CD14-positive monocyte (primary cell): ENCODE measurements at places on chromosomes 7 and 10. TPM values are rescaled to one million over a fixed set of nuclear protein-coding genes. Genes with fewer than 3 reads are reported as not detected.

- no peaks in the 10 kb centered on the region for H3K36me3 ChIP-seq
- H3K4me1 ChIP-seq: peaks cover 6% of the 10 kb centered on the region
- no peak overlapping the region for H3K4me3 ChIP-seq
Measured at GRCh38 chr7:112386619-112387018, 63.6 kb upstream of the IFRD1 start.

DNA sequence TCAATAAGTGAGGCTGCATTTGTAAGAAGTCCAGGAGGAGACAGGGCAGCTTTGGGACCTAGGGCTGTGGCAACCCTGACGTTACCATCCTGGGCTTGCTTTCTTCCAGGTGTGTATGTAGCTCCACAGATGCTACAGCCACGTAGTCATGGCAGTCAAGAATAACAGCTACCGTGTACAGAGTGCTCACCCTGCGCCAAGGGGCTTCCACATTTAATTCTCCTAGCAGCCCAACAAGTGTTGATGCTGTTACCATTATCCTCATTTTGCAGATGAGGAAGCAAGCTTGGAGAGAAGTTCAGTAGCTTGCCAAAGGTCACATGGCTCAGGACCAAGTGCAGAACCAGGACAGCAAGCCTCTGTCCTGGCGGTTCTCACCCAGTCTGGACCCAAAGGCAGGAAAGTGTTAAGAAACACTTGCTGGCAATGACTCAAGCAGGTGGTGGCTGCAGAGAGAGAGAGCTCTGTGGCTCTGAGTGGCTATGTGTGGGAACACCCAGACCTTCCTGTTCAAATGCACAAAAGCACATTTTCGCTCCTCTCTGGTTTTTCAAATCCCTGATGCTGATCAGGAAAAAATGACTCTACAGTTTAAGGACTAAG lies 89.8 kb downstream of the CREM start:
- no peaks in the 10 kb centered on the region for H3K27me3 ChIP-seq
- no peak overlapping the region for H3K4me3 ChIP-seq
- H3K36me3 ChIP-seq: no peaks in the 10 kb centered on the region

DNA sequence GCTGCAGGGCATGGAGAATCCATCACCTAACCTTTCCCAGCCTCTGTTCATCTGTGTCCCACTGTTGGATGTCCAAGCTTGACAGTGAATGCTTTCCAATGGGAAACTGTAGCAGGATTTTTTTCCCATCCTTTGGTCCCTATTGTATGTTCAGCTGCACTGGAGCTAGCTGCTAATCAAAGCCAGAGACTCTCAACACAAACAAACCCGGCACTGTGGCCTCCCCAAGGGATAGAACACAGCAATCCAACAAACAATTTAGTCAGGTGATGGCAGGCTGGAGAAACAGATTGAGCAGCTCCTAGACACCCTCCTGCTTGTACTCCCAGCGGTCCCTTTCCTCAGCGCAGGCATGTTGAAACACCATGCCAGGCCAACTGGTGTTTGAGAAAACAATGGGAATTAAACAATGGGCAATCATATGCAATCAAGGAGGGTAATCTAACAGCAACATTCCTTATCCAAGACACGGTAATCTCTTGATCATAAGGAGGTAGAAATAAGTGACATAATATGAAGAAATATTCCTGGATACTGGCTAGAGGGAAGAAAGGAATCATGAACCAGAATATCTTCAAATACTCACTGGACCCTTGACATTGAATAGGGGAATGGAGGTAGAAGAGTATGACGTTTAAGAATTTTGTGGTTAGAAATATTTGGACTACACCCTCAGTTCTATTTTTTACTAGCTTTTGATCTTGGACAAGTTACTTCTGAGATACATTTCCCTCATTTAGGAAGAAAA lies 15.0 kb downstream of the PTN start:
- no peaks in the 10 kb centered on the region for H3K27me3 ChIP-seq
- no peaks in the 10 kb centered on the region for H3K36me3 ChIP-seq
- no peaks in the 10 kb centered on the region for H3K4me1 ChIP-seq
- DNase-seq: no peak

- DNase-seq: no peak
- no peaks in the 10 kb centered on the region for H3K27me3 ChIP-seq
- no peaks in the 10 kb centered on the region for H3K4me1 ChIP-seq
- H3K4me3 ChIP-seq: no peak overlapping the region
- H3K36me3 ChIP-seq: no peaks in the 10 kb centered on the region
- H3K27ac ChIP-seq: no peak overlapping the region
Measured at GRCh38 chr10:64635906-64636305, 1114.7 kb downstream of the REEP3 start.

DNA sequence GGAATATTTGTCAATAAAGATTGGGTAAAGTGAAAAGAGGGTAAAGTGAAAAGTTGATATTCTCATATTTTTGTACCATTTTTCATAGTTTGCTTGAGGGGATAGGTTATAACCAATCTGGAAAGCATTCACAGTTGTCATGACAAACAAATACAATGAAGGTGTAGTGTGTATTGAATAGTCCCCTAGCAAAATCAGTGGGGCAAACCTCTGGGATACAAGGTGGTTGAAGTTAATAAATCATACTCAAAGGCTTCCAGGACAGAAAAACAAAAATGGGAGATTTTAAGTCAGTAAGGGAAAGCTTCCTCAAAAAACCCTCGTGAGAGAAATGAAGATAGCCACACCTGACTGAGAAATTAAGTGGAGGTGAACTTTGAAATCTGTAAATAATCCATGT lies 39.4 kb downstream of the PHTF2 start:
- no peak overlapping the region for H3K27ac ChIP-seq
- H3K27me3 ChIP-seq: no peaks in the 10 kb centered on the region
- H3K4me1 ChIP-seq: peaks cover 12% of the 10 kb centered on the region
- H3K4me3 ChIP-seq: no peak overlapping the region

DNA sequence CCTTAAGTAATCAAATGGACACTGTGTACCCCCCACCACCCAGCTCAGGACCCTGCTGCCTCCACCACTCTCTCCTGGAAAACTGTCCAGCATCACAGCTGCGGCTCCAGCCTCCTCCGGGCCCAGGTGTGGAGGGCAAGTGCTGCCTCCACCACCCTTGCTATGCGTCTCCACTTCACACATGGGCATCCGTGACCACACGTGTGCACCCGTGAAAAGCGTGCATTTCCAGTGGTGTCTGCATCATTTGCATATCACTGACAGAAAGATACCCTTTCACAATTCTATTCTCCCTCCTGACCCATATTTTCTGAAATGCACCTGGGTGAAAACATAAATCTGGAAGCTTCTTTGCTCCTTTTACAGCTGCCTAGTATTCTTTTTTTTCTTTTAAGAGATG lies 89.7 kb upstream of the PDGFA start:
- no peaks in the 10 kb centered on the region for H3K36me3 ChIP-seq
- no peak for DNase-seq
- H3K4me3 ChIP-seq: no peak overlapping the region
- peaks cover 32% of the 10 kb centered on the region for H3K4me1 ChIP-seq
- H3K27me3 ChIP-seq: no peaks in the 10 kb centered on the region

DNA sequence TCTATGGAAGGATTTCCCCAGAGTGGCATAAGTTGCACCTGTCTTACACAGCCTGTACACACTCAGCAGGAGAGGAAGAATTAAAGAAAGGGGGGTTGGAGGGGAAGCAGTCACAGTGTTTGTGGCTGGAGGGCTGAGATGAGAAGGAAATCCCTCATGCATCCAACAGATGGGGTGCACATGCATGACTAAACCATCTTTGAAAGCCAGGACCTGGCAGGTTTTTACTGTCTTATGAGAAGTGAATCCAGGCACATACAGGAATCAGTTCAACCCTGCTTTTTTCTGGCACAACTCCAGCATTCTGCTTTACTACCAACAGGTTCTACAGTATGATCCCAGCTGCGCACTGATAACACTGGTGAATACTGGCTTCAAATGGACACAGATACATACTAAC lies 107.7 kb downstream of the CACNA2D1 start:
- no peak overlapping the region for H3K27ac ChIP-seq
- no peaks in the 10 kb centered on the region for H3K4me1 ChIP-seq
- no peak overlapping the region for H3K4me3 ChIP-seq

GRCh38 chr7:13860734-13861133 lies 128.7 kb downstream of the ETV1 start:
- H3K27me3 ChIP-seq: peaks cover 23% of the 10 kb centered on the region
- DNase-seq: no peak
- H3K27ac ChIP-seq: no peak overlapping the region
- no peaks in the 10 kb centered on the region for H3K4me1 ChIP-seq
- no peaks in the 10 kb centered on the region for H3K36me3 ChIP-seq
- H3K4me3 ChIP-seq: no peak overlapping the region

- peaks cover 15% of the 10 kb centered on the region for H3K36me3 ChIP-seq
- H3K27me3 ChIP-seq: no peaks in the 10 kb centered on the region
- DNase-seq: no peak
- H3K4me3 ChIP-seq: no peak overlapping the region
- no peak overlapping the region for H3K27ac ChIP-seq
Measured at GRCh38 chr10:72712136-72712535, 20.2 kb downstream of the MCU start.

GRCh38 chr10:113959383-113959760 lies 84.3 kb upstream of the ADRB1 start:
- DNase-seq: no peak
- no peaks in the 10 kb centered on the region for H3K36me3 ChIP-seq
- no peak overlapping the region for H3K4me3 ChIP-seq
- no peaks in the 10 kb centered on the region for H3K27me3 ChIP-seq
- H3K27ac ChIP-seq: no peak overlapping the region

DNA sequence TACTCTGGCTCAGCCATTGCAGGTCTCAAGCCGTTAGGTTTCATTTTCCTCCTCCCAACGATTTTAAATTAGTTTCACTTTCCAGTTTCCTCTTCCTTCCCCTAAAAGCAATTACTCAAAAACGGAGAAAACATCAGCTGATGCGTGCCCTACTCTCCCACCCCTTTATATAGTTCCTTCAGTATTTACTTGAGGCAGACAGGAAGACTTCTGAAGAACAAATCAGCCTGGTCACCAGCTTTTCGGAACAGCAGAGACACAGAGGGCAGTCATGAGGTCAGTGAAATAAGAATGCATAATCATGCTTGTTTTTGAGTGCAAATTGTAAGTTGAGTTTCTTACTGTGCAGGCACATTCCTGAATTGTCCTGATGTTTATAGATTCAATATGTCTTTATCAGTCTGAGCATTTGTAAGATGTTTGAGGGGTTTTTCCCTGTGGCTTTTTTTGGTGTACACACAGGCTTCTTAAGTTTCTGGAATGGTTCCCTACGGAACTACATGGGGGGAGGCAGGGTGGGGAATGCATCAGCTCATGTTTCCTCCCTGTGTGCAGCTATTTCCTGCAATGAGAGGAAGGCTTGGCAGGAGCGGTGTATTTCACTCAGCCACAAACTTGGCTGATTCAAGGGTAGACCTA lies at the start of gene IFIT3:
Gene IFIT3 (plus strand): TSS at position 195 of the 639 bp plus-strand sequence. CDS start 77 bp downstream, at position 272.
- peak; percentile 83 for DNase-seq
- peak within 1 kb of the TSS; percentile 79 for H3K27ac ChIP-seq
- H3K4me1 ChIP-seq: peaks cover 57% of the 10 kb centered on the region
- no peaks in the 10 kb centered on the region for H3K27me3 ChIP-seq
- no peaks in the 10 kb centered on the region for H3K36me3 ChIP-seq

- no peak for DNase-seq
- no peak overlapping the region for H3K4me3 ChIP-seq
- no peaks in the 10 kb centered on the region for H3K27me3 ChIP-seq
- H3K4me1 ChIP-seq: peaks cover 30% of the 10 kb centered on the region
Measured at GRCh38 chr7:37758501-37759045, 75.0 kb downstream of the GPR141 start.

GRCh38 chr10:52769966-52770365 lies 2.6 kb downstream of the MBL2 start:
- no peaks in the 10 kb centered on the region for H3K4me1 ChIP-seq
- H3K36me3 ChIP-seq: no peaks in the 10 kb centered on the region
- no peak overlapping the region for H3K4me3 ChIP-seq
- no peak overlapping the region for H3K27ac ChIP-seq
- no peaks in the 10 kb centered on the region for H3K27me3 ChIP-seq
- DNase-seq: no peak

GRCh38 chr7:99098286-99098823 lies 45.6 kb downstream of the SMURF1 start:
- H3K4me3 ChIP-seq: no peak overlapping the region
- no peaks in the 10 kb centered on the region for H3K36me3 ChIP-seq
- no peaks in the 10 kb centered on the region for H3K27me3 ChIP-seq

DNA sequence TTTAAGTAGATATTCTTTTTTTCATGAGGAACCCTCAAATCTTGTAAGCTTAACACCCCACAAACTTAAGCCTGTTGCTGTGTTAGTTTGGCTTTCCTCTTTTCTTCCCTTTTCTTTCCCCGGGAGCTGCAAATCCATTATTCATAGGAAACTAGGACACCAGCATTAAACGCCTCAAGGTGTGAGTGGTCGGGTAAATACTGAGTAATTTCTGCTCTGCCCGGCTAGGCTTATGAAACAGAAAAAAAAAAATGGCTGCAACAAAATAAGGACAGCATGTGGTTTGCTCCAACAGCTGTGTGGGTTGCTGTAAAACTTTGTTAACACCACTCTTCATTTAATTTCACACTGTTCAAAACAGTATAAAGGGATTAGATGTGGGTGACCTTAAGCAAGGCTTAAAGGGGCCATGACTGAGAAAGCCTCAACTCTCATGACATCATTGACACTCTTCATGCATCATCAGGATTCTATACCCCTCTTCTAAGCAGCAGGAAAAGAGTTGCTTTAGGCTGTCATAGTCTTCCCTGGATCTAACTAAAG lies 104.1 kb downstream of the AOAH start:
- H3K27ac ChIP-seq: no peak overlapping the region
- H3K36me3 ChIP-seq: peaks cover 90% of the 10 kb centered on the region
- H3K27me3 ChIP-seq: no peaks in the 10 kb centered on the region
- H3K4me1 ChIP-seq: peaks cover 20% of the 10 kb centered on the region

GRCh38 chr7:43569424-43569823 lies 13.5 kb upstream of the STK17A start:
- no peak overlapping the region for H3K27ac ChIP-seq
- DNase-seq: no peak
- H3K36me3 ChIP-seq: no peaks in the 10 kb centered on the region
- no peak overlapping the region for H3K4me3 ChIP-seq

DNA sequence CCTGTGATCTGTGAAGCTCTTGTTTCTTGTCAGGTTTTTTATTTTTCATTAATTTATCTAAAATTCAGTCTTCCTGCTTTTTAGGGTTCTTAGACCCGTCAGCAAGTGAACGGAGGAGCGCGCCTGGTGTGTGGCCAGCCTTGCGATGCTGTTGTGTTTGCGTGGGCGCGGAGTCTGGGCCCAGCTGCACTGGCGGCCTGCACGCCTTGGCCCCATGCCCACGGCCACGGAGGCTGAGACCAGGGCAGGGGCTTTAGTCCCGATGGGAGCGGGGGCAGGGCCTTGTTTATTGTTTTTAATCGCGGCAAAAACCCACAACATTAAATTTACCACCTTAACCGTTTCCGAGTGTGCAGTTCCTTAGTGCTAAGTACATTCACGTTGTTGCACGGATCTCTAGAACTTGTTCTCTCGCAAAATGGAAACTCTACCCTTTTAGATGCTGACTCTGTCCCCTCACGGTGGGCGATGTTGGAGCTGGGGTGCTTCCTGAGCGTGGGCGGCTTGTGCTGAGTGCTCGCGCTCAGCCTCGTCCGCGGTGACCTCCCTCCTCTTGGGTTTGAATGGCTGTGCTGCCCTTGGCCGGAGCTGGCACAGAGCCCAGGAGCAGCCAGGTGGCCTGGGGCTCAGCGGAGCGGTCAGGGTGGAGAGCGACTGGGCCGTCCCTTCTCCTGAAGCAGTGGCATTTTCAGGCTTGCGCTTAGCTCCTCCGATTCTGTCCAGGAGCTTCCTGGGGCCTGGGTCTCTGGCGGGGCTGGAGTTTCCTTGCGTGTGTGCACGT lies 69.1 kb downstream of the INPP5A start:
- H3K4me1 ChIP-seq: no peaks in the 10 kb centered on the region
- peaks cover 6% of the 10 kb centered on the region for H3K36me3 ChIP-seq
- DNase-seq: no peak
- no peaks in the 10 kb centered on the region for H3K27me3 ChIP-seq

SNCG gene
- not detected for polyA plus RNA-seq

SKIDA1 gene
- 0.05 and 0.15 TPM in 2 replicates for polyA plus RNA-seq

TWIST1 gene
- polyA plus RNA-seq: not detected

TMEM243 gene
- polyA plus RNA-seq: 30.8 TPM
